Stimulated activated CD4-positive, alpha-beta T cell treated with anti-CD3 and anti-CD28 coated beads, Interleukin-1b, Interleukin-23, amount 100 ng/mL, for 4 hours (primary cell): ENCODE measurements at places on chromosomes 2 and 18.

DNA sequence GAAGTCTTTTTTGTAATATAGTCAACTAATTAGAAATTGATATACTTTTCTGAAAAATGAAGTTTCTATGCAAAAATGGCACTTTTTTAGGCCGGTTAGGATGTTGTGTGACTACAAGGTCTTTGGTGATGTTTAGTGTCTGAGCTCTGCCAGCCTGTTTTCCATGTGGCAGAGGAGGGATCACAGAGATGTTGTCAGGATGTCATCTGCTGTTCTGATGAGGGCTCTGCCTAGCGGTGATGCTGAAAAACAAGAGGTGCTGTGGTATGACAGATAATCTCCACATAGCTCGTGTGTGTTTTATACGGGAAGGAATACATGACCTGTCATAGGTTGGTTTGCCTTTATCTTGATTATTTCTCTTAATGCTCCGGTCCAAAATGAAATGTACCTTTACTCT, 12.0 kb upstream of the IAH1 start:
- DNase-seq: no peak

GRCh38 chr2:126776692-126777619, 121.0 kb downstream of the GYPC start:
- DNase-seq: peak; percentile 75

- DNase-seq: no peak
Measured at GRCh38 chr2:158337018-158337417, 119.5 kb downstream of the CCDC148 start.

DNA sequence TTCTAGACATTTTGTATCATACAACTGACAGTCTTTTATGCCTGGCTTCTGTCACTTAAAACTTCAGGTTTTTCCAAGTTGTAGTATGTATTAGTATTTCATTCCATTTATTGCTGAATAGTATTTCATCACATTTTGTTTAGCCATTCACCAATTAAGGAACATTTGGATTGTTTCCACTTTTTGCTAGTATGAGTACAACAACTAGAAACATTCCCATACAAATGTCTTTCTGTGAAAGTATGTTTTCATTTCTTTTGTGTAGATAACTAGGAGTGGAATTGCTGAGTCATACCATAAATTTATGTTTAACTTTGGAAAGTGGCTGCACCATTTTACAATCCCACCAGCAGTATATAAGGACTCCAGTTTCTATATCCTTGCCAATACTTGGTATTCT, 135.9 kb downstream of the ATAD2B start:
- no peak for DNase-seq

DNA sequence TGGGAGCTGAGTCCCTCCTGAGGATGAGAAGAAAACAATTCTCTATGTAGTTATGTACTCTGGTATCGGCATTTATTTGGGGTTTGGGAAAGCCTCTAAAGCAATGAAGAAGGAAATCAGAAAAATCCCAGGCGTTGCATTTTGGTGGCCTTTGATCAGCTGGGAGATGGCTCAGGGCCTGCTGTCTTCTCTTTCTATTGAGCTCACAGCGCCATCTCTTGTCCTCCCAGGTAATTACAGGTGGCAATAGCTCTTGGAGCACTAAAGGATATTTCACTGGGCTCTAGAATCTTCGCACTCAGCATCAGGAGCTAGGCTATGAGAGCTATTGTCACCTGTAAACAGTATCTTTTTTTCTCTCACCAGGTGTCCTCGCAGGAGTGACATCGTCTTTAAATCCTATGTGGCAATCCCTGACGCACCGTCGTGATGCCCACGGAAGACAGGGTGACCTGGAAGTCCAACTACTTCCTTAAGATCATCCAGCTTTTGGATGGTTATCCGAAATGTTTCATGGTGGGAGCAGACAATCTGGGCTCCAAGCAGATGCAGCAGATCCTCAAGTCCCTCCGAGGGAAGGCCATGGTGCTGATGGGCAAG, 76.1 kb upstream of the PMAIP1 start:
- DNase-seq: no peak

DNA sequence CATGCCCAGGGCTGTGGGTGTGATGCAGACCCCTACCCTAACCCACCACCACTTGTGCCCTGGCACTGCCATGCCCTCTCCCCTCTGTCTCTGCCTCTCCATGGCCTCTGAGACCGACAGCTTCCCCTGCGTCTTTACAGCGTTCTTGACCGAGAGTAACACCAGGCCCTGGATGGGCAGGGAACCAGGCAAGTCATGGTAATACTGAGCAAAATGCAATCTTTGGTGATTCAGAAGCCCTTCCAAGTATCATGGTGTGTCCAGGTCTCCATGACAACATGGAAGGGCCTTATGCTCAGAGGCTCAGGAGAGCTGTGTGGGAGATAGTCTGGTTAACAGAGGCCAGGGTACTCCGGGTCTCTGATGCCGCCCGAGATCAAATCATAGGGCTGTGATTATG, 176.1 kb downstream of the KLHL29 start:
- DNase-seq: no peak

DNA sequence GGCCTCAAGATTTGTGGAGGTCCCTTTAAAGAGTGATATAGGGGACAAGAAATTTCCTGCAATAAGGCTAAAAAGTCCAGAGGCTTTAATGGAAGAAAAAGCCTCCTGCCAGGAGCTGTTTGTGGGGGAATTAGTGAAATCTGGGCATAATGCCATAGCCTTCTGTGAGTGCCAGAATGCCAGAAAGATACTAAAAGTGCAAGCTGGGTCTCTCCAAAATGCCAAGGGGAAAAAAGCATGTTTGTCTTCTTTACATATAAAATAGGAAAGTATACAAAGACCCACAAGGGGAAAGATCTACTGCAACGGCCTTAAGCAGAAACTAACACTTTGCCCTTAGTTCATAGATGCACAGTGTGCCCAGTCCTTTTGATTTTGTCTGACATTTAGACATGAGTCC, 647.7 kb upstream of the ZNF804A start:
- DNase-seq: no peak

DNA sequence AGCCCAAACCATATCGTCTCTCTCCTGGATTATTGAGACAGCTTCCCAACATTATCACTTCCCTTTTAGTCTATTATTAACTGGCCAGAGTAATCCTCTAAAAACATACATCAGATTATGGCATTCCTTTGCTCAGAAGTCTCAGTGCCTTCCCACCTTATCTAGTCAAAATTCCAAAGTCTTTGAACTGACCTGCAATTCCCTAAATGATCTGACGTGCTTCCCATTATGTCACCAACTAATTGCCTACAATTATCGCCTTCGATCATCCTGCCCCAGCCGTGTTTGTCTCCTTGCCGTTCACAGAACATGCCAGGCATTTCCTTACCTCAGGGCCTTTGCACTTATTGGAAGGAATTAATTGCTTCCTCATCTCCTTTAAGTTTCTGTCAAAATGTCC, 332.4 kb downstream of the IRS1 start:
- DNase-seq: no peak

DNA sequence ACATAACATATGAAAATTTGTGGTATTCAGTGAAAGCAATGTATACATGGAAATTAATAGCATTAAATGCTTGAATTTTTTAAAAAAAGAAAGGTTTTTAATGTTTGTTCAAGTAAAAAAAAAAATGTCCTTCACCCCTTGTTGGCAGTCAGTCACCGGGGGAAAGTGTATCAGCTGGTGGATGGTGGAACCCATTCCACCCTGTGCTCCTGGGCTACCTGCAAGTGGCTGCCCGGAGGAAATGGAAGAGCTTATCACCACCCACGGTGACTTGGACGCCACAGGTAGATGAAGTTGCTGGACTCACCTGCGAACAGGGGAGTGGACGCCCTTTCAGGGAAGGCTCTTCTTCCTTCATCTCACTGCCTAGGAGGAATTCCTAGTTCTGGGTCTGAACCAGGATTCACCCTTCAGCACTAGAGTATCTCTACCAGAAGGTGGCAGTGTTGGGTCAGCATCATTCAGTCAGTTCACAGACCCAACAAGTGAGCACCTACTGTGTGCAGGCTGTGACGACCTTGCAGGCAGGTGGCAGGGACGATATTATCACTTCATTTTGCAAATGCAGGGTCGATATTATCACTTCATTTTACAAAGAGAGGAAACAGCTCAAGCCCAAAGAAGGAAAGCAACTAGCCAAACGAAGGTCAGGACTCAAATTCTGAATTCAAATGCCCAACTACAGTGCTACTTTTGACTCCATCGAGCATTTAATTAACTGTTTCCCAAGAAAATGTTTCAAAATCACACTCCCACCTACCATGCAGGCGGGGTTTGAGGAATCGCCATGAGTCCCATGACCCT, 35.8 kb downstream of the CIB4 start:
- DNase-seq: no peak

- no peak for DNase-seq
Measured at GRCh38 chr2:23286758-23287704, 97.9 kb upstream of the KLHL29 start.

DNA sequence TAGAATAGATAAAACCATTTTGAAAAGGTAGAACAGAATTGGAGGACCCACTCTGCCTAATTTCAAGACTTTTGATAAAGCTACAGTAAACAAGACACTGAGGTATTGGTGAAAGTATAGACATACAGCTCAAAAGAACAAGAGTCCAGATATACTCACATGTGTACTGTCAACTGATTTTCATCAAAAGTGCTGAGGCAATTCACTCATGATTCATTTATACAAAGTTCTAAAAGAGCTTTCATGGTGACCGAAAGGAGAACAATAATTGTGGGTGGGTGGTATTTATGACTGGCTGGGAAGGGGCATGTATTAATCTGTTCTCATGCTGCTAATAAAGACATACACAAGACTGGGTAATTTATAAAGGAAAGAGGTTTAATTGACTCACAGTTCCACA, 7.3 kb downstream of the MAP4K3 start:
- DNase-seq: no peak

DNA sequence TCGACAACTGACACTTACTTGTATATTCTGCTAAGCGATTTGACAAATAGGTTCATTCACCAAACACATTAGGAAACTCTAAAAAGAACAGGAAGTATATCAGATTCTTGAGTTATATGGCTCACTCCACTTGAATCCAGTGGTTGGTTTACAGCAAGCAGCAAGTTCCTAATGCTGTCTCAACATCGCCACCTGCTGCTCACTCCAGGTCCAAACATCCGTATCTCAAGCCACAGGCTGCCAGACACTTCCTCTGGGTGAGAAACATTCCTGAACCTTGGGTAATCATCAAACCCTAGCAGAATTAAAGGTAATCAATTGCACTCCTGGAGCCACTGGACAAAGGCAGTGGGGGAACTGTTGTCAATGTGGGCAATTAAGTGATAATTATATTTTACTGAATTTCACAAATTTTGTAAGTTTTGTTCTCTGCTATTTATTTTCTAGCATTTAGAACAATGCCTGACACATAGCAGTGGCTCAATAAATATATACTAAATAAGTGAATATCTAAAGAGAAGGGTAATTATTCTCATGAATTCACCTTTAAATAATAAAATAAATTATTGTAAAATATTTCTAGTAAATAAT, 107.1 kb upstream of the TTN start:
- DNase-seq: peak; percentile 62

DNA sequence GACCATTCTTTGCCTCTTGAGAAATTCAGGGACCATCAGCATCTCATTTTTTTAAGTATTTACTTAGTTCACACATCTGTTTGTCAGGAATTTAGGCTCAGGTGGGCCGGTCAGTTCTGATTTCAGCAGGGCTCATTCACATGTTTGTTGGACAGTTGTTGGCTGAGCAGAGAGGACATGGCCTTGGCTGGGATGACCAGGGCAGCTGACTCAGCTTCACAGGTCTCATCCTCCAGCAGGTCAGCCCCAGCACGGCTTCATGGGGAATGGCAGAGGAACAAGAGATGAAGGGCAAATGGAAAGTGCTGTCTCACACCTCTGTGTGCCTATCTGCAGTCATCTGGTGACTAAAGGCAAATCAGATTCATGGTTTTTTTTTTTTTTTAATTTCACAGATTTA, 136.1 kb upstream of the TMEM200C start:
- no peak for DNase-seq

DNA sequence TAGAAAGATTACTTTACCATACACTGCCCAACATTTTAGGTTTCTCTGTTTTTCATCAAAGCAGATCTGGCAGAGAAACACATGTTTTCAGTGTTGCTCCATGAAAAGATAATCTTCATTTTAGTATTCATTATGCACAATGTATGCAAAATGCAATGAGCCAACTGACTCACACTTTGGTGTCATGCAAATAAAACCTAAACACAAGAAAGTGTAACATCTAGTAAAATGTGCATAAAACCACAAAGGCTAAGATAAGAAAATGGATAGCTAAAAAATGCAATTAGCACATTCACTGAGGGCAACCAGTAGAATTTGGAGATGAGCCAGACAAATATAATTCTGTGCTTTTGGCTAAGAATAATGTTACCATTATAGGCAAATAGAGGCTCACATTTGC, 203.5 kb upstream of the UBE2E3 start:
- DNase-seq: no peak

- DNase-seq: no peak
Measured at GRCh38 chr2:166293984-166294383, 81.8 kb downstream of the SCN9A start.

- DNase-seq: no peak
Measured at GRCh38 chr18:59189008-59189407, 30.9 kb upstream of the GRP start.

DNA sequence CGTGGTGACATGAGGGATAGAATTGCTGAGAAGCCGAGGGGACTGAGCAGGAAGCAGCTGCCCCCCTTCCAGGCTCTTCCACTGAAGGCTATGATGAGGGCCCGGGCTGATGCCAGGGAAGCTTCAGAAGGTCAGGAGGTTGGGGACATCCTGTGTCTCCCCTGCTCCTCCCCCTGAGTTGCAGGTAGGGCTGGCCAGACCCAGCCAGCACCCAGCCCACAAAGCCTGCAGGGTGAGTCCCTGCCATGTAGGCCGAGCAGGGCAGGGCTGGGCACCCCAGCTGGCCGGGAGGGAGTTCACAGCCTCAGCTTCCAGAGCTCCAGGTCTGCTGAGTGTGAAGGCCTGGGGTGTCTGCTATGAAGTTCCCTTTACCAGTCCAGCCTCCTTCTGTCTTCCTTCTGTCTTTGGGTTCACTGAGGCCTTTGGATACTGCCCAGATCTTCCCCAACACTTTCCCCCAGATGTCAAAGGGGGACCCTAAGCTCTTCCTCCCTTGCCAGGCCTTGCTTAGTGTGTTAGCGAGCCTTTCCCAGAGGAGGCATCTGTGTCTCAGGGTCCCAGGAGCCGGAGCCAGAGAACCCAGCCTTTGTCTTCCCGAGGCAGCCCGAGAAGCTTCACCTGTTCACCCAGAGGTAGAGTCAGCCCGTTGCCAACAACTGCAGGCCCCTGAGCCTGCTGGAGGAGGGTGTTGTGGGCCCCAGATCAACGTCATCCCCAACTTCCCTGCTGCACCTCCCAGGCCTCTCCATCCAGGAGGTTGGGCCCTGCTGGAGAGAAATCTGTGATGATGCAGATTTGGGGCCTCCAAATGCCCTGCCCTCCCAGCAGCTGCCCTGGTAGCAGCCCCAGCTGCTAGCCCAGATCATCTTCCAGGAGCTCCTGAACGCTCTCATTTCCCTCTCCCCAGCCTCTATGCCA, 3.6 kb upstream of the NCL start:
- DNase-seq: no peak

DNA sequence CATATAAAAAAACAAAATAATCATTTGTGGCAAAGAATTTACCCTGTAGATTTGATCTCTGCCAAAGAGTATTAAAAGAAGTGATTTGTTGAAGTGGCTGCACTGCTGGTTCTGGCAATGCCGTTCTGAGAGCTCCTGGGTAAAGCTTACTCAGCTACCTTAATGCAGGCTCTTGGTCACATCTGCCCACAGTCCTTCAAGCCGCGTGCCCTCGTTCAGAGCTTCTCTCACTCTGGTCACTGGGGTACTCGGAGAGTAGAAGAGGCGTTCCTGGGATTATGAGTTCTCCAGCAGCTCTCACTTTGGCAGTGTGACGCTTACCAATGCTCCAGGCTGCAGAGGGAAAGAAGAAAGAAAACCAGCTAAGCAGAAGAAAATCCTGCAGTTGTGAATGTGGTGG, 57.9 kb downstream of the ACVR1 start:
- DNase-seq: no peak
